ENCODE measurements at places on chromosomes 7 and 10.

GRCh38 chr7:44066494-44067063 lies 1.2 kb upstream of the PGAM2 start:
- no peak for DNase-seq

GRCh38 chr7:106166651-106167342 lies 54.7 kb upstream of the SYPL1 start:
- DNase-seq, result no peak

GRCh38 chr7:84612981-84613681 lies 418.5 kb upstream of the SEMA3A start:
- DNase-seq, result no peak

GRCh38 chr10:26914898-26915297 lies 54.1 kb upstream of the ABI1 start:
- no peak for DNase-seq

GRCh38 chr7:21364801-21365271 lies 63.0 kb upstream of the SP4 start:
- no peak for DNase-seq

GRCh38 chr10:70879207-70879606 lies 9.2 kb downstream of the PCBD1 start:
- no peak for DNase-seq

- DNase-seq, result peak; percentile 30
These were observed 110.5 kb downstream of the C10orf105 start for GRCh38 chr10:71608819-71609768.

DNA sequence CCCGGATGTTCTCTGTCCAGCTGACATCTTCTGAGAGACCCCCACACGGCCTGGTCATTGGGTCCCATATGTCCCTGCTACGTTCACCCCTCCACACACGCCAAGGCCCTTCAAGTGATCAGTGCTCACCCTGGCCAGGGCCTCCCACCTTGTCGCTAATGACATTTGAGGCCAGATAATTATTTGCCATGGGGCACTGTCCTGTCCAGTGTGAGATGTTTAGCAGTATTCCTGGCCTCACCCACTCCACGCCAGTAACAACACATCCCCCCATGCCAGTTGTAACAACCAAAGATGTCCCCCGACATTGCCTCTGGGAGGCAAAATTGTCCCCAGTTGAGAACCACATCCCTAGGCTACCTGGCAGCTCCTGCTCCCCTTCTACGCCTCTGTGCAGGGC lies 49.9 kb upstream of the NANOS1 start:
- DNase-seq, result no peak

GRCh38 chr10:78913219-78914059 lies 155.3 kb upstream of the ZMIZ1 start:
- no peak for DNase-seq

DNA sequence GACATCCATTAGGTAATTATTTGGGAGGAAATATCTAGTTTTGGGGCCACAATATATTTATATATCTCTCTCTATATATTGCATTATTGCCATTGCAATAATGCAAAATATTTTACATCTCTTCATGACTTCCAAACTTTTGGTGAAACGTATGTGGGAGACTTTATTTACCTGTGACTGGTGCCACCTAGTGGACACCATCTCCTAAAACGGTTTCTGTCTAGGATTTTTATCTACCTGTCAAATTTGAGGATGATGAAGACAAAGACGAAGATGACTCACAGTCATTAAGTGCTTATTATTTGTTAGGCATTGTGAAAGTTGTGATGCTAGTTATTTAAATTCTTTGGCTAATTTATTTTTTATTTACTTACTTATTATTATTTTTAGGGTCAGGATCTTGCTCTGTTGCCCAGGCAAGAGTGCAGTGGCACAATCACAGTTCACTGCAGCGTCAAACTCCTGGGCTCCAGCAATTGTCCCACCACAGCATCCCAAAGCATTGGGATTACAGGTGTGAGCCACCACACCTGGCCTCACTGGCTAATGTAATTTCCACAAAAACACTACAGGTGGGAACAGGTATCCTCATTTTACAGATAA lies 18.7 kb upstream of the CBLL1 start:
- DNase-seq, result peak; percentile 38

Measured in T follicular helper cell (primary cell).